RPMI7951 (cell line): ENCODE measurements at places on chromosomes 7 and 10. TPM values are rescaled to one million over a fixed set of nuclear protein-coding genes. Genes with fewer than 3 reads are reported as not detected.

The CUZD1 gene
- 0.48 and 0.59 TPM in 2 replicates for total RNA-seq

The NFKB2 gene
- total RNA-seq: 19.9 and 28.9 TPM in 2 replicates

- DNase-seq: no peak
Measured at GRCh38 chr10:100349672-100350071, 2.6 kb downstream of the SCD start.

- DNase-seq: no peak
Measured at GRCh38 chr10:112524641-112525040, 77.6 kb downstream of the VTI1A start.

DNA sequence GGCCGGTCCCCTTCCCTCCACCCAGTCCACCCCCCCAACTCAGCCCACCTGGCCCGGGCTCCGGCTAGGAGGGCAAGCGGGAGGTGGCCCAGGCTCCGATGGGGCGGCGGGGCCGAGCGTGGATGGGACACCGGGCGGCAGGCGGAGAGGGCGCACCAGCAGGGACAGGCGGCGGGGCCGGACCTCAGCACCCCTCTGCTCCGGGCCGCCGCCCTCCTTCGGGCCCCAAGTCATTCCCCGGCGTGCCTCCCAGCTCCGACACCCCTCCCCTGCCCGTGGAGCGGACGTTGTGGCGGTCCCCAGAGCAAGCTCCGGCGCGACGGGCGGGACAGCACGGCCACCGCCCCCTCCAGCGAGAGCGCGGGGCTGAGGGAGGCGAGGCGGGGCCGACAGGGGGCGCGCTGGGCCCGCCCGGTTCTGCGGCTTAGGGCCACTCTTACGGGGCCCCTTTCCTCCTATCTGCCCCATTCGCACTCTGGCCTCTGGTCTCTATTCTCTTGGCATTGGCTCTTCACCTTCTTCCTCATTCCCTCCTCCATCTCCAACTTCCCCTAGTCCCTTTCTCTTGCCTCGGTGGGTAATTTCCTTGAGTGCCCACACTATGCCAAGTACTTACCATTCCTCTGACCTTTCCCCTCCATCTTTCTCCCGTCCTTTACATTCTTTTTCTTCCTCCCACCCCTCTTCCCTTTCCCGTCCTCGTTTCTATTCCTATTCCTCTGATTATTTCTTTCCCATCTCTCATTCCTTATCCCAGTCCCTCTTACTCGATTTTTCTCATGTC, 701 bp upstream of the GBX1 start:
- no peak for DNase-seq
